Activated naive CD4-positive, alpha-beta T cell treated with anti-CD3 and anti-CD28 coated beads, Interleukin-2, amount 50 U/mL, for 72 hours (primary cell): ENCODE measurements at places on chromosomes 6 and 20. TPM values are rescaled to one million over a fixed set of nuclear protein-coding genes. Genes with fewer than 3 reads are reported as not detected.

- no peak for DNase-seq
These were observed 43.2 kb upstream of the PKIB start for GRCh38 chr6:122567034-122567433.

DNA sequence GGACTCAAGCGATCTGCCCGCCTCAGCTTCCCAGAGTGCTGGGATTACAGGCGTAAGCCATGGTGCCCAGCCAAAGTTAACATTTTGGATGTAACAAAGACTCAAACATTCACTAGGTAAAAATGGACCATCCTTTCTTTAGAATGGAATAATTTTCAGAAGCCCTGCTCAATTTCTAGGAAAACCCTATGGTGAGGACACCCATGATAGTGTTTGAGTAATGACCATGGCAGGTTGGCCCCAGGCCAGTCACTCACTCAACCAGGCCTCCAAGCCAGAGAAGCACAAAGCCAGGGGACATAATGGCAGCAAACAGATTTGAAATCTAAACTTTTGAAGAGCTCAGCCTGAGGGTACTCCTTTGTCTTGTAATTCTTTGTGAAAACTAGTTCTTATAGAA lies 59.9 kb upstream of the GPR6 start:
- no peak for DNase-seq

DNA sequence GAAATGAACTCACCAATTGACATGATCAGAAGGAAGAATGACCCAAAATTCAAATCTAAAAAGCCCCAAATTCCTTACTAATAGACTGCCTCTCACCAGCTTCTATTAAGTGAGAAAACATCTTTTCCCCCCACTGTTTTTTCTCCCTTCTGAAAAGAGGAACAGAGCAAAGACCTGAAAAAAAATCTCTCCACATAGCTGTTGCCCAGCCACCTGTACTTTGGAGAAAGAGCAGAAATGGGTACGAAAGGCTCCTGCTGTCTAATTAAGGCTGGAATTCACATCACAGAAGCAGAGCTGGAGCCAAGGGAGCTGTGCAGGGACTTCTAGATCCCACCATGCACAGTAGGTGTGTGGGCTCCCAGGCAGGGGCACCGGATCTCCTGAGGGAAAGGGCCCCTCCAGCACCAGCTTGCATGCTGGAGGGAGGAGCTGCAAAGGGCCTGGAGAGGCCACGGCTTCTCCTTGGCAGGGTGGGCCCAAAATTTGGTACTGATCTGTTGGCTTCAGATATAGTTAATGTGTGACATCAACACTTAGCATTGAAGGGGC lies 73.2 kb upstream of the DUSP22 start:
- no peak for DNase-seq

DNA sequence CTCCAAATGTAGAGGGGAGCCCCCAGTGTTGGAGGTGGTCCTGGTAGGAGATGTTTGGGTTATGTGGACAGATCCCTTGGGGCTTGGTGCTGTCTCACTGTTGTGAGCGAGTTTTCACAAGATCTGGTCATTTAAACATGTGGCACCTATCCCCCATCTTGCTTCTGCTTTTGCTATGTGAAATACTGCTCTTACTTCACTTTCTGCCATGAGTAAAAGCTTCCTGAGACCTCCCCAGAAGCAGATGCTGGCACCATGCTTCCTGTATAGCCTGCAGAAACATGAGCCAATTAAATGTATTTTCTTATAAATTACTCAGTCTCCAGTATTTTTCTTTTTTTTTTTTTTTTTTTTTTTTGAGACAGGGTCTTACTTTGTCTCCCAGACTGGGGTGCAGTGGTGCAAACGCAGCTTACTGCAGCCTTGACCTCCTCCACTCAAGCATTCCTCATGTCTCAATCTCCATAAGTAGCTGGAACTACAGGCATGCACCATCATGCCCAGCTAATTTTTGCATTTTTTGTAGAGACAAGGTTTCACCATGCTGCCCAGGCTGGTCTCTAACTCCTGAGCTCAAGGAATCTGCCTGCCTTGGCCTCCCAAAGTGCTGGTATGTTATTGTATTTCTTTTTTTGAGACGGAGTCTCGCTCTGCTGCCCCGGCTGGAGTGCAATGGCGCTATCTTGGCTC lies 177.1 kb downstream of the ALDH8A1 start:
- DNase-seq: no peak

GRCh38 chr6:37784585-37784967 lies 35.0 kb upstream of the ZFAND3 start:
- DNase-seq: no peak

- no peak for DNase-seq
These were observed 61.3 kb downstream of the DST start for GRCh38 chr6:56581296-56581925.

GRCh38 chr6:1911474-1911873 lies 301.8 kb downstream of the FOXC1 start:
- no peak for DNase-seq

DNA sequence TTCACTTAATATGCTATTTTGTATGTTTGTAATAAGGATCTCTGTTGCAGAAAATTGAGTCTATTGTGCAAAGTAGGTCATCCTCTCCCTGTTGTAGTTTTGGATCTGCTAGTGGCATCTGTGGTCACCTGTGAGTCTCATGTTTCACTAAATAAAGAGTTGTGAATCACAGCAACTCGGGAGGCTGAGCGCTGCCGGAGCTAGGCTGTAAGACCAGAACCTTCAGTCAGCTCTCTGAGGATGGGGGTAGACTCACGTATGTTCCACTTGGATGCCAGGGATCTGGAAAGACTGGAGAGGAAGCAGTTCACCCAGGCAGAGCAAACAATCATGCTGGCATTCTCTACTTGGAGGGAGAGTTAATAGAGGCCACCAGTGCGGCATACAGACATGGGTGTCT lies 187.3 kb upstream of the FOXA2 start:
- DNase-seq: no peak

- DNase-seq: no peak
These were observed 1.2 kb upstream of the PHACTR3 start for GRCh38 chr20:59603176-59603575.

DNA sequence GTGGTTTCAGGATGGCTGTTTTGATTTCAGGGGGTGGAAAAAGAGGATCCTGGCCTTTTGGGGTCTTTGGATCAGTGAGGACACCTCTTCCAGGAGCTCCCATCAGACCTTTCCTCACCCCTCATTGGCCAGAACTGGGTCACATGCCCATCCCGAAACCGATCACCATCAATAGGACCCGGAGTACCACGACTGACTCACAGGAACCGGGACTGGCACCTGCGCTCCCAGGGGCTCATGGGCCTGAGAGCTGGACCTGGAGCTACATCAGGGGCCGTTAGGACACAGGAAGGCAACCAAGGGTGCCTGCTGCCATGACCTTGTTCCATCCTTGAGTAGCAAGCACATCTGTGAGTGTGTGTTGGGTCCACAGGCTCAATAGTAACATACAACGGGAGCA lies 180.4 kb downstream of the BMP7 start:
- no peak for DNase-seq

DNA sequence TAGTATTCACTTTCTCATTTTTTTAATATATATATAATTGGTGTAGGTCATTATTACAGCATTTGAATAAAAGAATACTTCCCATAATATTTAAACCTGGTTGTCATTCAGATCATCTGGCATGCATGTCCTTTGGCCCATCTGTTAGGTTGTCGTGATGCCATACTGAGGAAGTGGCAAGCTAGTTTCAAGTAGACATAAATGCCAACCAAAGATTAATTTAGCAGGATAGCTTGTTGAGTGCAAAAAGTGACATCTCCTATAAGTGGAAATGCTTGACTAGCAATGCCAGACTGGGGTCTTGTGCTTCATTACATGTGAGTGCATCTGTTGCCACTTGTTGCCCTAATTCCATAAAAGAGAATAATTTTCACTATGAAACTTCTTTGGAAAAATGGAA lies 1044.7 kb downstream of the GRIK2 start:
- DNase-seq: no peak

DNA sequence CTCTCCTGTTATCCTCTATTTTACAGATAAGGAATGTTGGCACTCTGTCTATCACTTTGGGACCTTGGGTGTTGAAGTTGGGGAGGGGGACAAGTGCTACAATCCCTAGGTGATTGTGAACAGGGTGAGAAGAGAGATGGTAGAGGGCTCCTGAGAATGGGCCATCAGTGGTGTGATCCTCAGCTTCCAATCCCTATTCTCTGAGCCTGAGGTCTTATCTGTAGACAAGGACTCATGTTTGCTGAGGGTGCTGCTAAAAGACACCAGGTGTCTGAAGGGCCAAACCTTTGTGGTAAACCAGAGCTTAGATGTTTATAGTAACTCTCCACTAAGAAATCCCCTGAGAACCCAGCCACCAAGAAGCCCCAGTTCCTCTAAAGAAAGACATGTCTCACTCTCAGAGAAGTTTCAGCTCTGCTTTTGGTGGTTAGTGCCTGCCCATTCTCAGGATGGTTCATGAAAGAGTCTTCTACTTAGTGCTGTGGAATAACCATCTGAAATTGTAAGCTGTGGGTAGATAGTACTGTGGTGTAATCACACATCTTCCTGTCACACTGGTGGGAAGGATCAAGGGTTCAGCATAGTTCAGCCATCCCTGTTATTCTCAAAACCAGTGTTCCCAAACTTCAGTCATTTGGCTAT lies 58.2 kb upstream of the IL20RA start:
- DNase-seq: peak; percentile 25

DNA sequence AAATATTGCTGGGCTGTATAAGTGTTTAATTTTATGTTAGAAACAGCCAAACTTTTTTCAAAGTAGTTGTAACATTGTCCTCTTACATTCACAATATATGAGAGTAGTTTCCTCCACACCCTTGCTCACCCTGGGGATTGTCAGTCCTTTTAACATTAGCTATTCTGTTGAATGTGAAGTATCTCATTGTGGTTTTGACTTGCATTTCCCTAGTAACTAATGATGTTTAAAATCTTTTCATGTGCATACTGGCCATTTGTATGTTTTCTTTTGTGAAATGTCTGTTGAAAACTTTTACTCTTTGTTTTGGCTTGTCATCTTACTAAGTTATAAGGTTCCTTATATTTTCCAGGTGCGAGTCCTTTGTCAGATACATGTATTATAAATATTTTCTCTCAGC lies 32.9 kb downstream of the TRIM38 start:
- no peak for DNase-seq

DNA sequence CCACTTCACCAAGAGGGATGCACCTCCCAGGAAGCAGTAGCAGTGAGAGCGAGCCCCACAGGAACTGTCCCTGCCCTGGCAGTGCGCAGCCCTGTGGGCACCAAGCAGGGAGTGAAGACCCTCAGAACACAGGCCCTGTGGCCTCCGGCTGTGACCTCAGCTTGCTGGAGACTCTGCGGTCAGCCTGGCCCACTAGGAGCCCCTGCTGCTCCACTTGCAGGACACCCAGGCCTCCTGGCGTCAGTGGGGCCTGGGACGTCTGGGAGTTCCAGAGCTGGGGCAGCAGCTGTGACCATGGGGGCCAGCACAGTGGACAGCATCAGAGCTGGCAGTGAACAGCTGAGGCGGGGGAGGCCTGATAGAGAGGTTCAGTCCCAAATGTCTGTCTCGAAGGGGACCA lies 28.3 kb downstream of the PXDC1 start:
- DNase-seq: no peak

DNA sequence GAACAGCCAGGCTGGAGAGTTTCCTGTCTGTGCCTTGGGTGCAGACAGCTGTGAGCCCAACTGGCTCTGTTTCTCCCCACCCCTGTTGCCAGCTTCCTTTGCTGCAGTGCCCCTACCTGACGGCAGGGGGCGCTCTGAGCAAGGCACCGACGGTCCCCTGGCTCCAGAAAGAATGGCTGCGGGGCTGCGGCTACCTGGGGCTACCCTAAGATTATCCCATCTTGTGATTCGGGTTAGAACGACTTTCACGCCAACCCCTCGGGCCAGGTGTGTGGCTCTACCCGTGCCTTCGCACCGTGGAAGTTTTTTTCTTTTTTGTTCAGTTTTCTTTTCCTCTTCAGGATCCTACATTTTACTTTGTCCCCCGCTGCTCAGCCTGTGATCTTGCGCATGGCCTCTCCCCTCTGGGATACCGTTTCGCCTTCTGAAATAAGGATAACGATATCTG lies 33.4 kb upstream of the AAR2 start:
- DNase-seq: peak; percentile 71

DNA sequence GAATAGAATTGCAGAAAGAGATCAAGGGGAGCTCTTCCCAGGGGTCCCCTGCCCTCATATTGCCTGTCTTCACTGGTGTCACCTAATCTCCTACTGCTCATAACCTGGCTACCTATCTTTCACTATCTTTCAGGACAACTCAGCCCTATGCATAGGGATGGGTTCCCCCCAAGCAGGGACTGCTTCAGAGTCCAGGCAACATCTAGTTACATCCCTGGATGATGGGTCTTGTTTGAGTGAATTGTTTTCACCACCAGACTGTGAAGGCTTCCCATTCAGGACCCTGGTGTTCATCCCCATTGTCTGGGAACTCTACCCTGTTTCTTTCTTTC lies 850 bp upstream of the HECA start:
- no peak for DNase-seq

DNA sequence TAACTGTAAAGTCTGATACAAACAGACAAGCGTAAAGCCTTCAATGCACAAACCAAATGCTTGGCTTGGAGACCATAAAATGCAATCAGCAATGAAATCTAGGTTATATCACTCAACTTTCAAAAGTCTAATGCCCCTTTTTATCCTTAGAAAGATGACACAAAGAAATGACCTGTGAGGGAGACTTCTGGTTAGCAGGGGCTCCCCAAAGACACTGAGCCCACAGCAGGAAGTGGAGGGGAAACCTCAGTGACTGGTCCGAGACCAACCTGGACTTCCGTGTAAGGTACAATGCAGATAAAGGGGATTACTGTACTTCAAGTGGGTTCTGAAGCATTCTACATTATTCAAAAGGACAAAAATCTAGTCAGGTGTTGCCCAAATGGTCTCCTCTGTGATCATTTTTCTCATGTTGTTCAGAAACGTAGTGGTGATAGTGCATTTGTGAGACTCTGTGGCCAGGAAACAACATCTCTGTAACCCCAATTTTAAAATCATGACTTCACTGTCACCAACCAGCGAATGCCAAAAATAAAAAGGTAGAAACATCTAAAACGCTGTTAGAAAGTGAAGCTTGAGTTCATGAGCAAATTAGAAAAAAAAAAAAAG lies 88.2 kb downstream of the HIVEP2 start:
- DNase-seq: no peak

- no peak for DNase-seq
These were observed 52.0 kb downstream of the NHLRC1 start for GRCh38 chr6:18070486-18070885.

- DNase-seq: no peak
These were observed 66.0 kb downstream of the CDH4 start for GRCh38 chr20:61317966-61318530.

GRCh38 chr6:136950436-136951126 lies 28.5 kb downstream of the SLC35D3 start:
- DNase-seq: no peak

- DNase-seq: no peak
These were observed 121.6 kb upstream of the KCNG1 start for GRCh38 chr20:51144476-51144875.

- DNase-seq: peak; percentile 22
These were observed 2.7 kb upstream of the MYT1 start for GRCh38 chr20:64161356-64162238.

The ORC3 gene
- total RNA-seq: 42.5 TPM

The AFG1L gene
- 3.4 TPM for total RNA-seq

The LY6G6D gene
- total RNA-seq: not detected

The OR2H1 gene
- not detected for total RNA-seq

The LAMA5 gene
- 0.36 TPM for total RNA-seq

The EYA4 gene
- not detected for total RNA-seq

The TCF21 gene
- not detected for total RNA-seq

The C6orf163 gene
- total RNA-seq: 2.7 TPM

The PPIL6 gene
- not detected for total RNA-seq
